T-helper 2 cell treated with Interferon-gamma antibody and Interleukin-4, amounts not matched to agents 5 μg/mL and 100 μg/mL, for 36 hours (primary cell): ENCODE measurements at places on chromosomes 7 and 10.

DNA sequence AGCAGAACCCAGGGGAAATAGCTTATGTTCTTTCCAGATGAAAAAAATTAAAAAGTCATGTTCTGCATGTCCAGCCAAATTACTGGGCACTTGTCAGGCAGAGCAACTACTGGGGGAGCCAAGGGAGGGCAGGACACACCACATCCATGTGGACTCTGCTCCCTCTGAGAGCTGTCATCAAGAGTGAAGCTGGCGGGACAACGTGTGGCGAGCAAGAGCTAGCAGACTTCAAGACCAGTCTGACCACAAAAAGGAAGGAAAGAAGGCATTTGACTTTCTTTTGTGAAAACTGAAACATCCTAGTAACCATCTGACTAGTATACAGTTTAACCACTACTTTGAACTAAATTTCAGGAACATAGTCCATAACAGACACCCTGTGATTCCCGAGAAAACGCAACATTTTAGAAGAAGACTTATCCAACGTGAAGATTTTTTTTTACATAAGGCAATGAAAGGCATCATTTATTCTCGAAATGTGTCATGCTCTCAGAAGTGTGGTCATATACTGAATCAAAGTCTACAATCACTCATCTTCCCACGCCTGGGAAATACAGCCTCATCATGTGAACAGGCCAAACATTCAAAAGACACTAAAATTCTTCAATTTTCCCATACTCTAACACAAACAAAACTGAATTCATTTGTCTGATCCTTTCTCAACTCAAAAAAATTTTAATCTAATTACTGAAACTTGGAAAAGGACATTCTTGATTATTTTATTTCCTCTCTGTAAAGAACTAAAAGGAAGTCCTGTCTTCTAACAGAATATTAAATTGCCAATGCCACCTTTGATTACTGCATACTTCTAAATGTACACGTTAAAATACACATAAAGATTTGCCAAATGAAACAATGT, 15.5 kb downstream of the CYTH3 start:
- peak; percentile 36 for DNase-seq

- DNase-seq = no peak
These were observed 146.9 kb downstream of the EVX1 start for GRCh38 chr7:27389496-27389895.

- no peak for DNase-seq
These were observed 5.6 kb upstream of the AIFM2 start for GRCh38 chr10:70137927-70138883.

- DNase-seq = no peak
These were observed 8.2 kb upstream of the RET start for GRCh38 chr10:43068471-43069210.

- no peak for DNase-seq
These were observed 4.2 kb downstream of the CYTH3 start for GRCh38 chr7:6268023-6268900.
